Peyer's patch (tissue), 4 donors: ENCODE measurements at places on chromosomes 5 and 9. TPM values are rescaled to one million over a fixed set of nuclear protein-coding genes. Genes with fewer than 3 reads are reported as not detected.

GRCh38 chr5:172939611-172940267 is 19.5 kb upstream of the RPL26L1 start:
- DNase-seq = no peak

Gene JAKMIP2
- 2.1 TPM for total RNA-seq

GRCh38 chr9:88458716-88459465 is 70.6 kb downstream of the SPIN1 start:
- no peak for DNase-seq

GRCh38 chr5:120528609-120529008 is 64.5 kb downstream of the PRR16 start:
- no peak for DNase-seq

DNA sequence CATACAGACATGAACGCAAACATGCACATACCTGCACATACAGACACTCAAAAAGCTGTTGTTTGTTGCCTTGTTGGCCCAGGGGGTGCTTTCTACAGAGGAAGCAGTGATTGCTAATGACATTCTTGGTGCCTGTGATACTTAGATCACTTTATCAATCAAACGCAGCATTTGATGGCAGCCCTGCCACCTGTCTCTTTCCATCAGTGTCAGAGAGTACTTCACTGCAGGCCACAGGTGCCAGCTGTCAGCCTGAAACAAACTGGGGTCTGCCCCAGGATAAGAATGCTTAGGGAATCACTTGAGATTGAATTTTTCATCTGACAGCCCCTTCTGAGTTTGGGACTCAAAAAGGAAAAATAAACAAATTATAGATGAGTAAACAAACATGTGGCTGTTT is 388.9 kb upstream of the SGCD start:
- DNase-seq = no peak

DNA sequence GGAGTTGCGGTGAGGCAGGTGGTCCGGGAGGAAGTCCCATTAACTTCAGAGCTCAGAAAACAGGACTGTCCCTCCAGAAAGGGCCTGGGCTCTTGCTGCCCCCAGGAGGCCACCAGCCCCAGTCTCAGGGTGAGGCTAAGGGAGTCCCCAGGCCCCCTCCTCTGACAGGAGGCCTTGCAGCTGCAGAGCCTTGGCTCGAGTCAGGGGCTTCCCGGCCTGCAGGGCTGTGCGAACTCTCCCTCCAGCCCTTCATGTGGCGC is 3.2 kb upstream of the STPG3 start:
- DNase-seq = no peak

DNA sequence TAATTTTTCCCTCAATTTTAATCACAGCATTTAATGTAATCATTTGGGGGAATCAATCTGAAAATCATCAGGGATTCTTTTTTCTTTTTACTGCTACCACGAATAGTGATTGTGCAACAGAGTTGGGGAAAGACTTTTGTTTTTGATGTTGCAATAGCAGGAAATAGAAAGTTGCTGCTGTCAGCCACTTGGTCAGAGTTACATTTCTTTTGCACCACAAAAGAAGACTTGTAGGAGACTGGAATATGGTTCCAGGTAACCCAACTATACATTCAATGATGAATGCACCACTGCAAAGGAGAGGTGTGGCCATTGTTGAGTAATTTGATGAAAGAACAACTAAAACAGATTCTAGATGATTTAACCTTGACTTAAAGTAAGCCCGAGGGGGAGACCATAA is 46.3 kb upstream of the PALM2AKAP2 start:
- DNase-seq = no peak

DNA sequence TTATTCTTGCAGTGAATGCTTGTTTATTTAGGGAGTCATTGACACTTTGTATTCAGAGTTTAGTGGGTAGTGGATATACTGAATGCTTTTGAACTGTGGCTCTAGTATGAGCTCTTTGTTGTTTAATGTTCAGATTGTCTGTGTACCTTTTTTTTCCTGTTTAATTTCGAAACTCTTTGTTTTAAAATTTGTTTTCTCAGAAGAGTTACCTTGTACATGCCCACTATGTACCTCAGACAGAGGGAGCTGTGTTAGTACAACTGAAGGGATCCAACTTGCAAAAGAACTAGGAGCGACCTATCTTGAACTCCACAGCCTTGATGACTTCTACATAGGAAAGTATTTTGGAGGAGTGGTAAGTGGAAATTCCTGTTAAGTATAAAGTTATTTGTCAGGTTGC is 17.0 kb downstream of the RHOBTB3 start:
- DNase-seq = no peak

- DNase-seq = no peak
These were observed 153.0 kb upstream of the SMIM23 start for GRCh38 chr5:171632616-171633015.

GRCh38 chr5:154485096-154485491 is 7.1 kb upstream of the HAND1 start:
- no peak for DNase-seq

Gene NUP214
- 48.2 TPM for total RNA-seq

- DNase-seq = no peak
These were observed 39.8 kb upstream of the SLC24A2 start for GRCh38 chr9:19828576-19829109.

DNA sequence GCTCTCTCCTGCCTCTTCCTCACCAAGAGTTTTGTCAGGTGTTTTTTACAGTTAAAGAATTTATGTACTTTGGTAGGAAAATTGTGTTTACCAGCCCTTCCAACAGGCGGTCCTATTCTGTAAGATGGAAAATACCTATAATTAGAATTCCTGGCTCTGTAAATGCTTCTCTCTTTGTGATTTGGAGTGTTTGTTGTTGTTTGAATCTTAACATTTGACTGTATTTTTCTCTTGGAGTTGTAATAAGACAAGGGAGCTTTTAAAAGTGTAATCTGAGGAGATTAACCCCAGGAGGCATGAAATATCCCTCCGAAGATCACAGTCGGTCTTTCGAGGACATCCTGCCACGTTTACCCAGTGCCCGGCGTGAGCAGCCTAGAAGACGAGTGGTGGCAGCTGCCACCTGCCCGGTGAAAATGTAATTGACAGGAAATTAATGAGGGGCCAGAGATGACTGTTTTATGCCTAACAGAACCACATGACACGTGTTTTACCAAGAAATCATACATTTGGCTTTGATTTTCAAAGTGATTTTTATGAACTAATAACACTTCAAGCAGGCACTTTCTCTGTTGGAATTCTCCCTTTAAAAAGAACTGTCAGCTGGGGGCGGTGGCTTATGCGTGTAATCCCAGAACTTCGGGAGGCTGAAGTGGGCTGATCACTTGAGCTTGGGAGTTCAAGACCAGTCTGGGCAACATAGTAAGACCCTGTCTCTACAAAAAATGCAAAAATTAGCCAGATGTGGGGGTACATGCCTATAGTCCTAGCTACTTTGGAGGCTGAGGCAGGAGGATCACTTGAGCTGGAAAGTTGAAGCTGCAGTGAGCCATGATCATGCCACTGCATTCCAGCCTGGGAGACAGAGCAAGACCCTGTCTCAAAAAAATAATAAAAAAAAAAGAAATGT is 20.0 kb downstream of the ANKRD33B start:
- DNase-seq = no peak

GRCh38 chr5:116507051-116507537 is 67.5 kb downstream of the SEMA6A start:
- DNase-seq = no peak

- DNase-seq = no peak
These were observed 149.8 kb upstream of the PPP1R26 start for GRCh38 chr9:135329571-135330306.

GRCh38 chr9:133792721-133793470 is 54.7 kb upstream of the SARDH start:
- DNase-seq = peak; percentile 83

- no peak for DNase-seq
These were observed 7.0 kb downstream of the NSMF start for GRCh38 chr9:137452006-137452760.

DNA sequence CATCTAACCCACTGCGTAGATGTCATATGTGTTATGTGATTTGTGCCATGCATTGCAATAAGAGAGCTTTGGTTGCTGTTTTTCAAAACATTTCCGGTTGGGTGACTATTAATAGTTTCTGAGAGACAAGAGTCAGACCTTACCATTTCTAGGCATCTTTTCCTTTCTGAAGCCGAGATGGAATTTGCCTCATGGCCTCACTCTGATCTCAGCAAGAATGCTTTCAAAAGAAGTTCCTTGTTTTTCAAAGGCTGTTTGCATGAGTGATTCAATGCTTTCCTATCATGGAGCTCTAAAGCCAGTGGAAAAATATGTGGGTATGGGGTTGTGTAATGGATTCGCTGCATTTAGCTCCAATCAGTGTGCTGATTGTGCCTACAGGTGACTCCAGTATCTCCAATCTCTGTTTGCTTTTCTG is 203.1 kb upstream of the PPP1R2B start:
- DNase-seq = no peak

DNA sequence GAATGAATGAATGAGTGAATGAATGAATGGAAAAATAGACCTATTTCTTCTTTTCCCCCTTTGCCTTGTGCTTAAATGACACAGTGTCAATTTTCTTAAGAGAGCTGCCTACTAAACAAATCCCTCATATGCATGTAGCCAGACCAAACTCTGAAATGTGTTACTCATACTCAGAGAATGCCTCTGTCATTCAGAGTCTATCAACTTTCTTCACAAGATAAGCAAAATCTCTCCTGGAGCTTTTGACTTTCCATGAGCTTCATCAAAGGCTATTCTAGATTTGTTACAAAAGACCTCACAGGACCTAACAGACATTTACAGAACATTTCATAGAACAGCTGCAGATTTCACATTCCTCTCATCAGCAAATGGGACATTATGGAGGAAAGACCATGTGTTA is 275.7 kb upstream of the MSX2 start:
- DNase-seq = no peak
